Stimulated activated naive CD4-positive, alpha-beta T cell treated with Interleukin-2 at 50 U/mL for 16 hours (primary cell): ENCODE measurements at places on chromosomes 2 and 18.

DNA sequence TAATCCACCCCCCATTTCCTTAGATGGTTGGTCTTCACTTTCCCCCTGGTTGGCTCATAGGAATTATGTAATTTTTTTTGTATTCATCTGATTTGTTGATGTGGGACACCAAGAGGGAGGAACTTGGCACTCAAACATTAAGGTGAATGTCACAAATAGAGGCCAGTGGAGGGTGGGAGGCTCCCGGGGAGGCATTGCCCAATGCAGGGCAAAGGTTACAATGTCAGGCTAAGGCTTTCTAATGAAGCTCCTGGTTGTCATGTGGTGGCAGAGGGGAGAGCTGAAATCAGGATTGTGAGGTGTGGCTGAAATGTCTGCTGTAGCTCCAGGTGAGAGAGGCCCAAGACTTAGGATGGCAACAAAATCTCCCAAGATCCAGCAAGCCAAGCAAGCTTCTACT, 42.7 kb downstream of the MPHOSPH10 start:
- DNase-seq: no peak

GRCh38 chr2:234095301-234095700, 44.8 kb downstream of the SPP2 start:
- no peak for DNase-seq

- DNase-seq: no peak
These were observed 78.0 kb upstream of the GAREM1 start for GRCh38 chr18:32548688-32549087.

DNA sequence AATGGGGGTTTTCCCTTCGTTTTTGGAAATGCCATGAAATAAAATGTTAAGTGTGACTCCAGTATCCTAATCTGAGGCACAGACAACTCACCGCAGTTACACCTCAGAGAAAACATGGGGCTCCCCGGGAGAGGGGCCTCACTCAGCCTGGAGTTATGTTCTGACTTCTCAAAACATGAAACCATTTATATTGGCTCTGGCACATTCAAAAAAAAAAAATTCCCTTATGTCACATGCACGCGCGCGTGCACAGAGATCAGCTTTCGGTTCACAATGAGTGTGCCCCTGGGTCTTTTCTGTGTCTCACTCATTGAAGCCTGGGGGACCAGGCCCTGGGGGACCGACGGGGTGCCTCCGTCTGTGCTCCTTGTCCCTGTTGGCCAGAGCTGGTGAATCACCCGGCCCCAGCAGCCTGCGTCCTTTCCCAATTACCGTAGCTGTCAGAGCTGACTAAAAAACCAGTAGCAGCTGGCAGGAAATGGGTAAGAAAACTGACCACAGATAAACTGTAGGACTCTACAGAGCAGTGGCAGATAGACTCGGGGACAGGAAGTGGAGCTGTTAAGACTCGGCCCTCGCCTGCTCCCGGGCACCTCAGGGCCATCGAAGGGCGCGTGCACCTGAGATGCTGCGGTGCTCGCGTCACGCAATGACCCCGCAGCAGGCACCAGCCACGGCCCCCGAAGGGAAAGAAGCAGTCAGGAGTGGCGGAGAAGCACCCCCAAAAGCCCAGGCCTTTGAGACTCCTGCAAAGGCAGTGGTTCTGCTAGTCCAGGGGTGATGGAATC, 138.3 kb upstream of the ID2 start:
- DNase-seq: peak; percentile 86

GRCh38 chr2:197137231-197137630, 173.3 kb downstream of the ANKRD44 start:
- DNase-seq: no peak

DNA sequence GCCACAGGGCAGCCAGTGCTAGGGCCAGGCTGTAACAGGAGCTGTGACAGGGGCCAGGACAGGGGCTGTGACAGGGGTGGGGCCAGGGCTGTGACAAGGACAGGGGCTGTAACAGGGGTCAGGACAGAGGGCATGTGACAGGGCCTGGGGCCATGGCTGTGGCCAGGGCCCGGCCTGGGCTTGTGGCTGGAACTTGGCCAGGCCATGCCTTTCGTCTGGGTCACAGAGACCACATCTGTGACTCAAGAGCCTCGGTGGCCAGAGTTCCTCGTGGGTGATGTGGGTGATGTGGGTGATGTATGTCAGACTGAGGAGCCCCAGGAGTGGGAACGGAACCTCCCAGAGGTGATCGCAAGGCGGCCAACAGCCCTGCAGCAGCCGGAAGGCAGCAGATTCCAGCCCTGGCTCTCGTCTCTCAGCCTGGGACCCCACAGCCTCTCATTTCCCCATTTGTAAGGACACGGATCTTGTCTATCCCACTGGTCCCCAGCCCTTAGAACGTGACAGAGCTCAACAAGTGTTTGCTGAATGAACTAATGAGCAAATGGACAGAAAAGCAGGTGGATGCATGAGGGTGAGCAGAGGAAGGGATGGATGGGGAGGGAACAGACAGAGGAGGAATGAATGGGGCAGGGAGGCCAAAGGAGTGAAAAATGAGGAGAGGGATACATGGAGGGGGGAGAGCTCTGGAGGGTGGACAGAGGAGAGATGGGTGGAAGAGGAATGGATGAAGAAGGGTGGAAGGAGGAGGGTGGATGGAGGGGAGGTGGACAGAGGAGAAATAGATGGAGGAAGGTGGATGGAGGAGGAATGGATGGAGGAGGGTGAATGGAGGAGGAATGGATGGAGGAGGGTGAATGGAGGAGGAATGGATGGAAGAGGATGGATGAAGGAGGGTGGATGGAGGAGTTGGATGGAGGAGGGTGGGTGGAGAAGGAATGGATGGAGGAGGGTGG, 17.3 kb downstream of the ESPNL start:
- DNase-seq: no peak

DNA sequence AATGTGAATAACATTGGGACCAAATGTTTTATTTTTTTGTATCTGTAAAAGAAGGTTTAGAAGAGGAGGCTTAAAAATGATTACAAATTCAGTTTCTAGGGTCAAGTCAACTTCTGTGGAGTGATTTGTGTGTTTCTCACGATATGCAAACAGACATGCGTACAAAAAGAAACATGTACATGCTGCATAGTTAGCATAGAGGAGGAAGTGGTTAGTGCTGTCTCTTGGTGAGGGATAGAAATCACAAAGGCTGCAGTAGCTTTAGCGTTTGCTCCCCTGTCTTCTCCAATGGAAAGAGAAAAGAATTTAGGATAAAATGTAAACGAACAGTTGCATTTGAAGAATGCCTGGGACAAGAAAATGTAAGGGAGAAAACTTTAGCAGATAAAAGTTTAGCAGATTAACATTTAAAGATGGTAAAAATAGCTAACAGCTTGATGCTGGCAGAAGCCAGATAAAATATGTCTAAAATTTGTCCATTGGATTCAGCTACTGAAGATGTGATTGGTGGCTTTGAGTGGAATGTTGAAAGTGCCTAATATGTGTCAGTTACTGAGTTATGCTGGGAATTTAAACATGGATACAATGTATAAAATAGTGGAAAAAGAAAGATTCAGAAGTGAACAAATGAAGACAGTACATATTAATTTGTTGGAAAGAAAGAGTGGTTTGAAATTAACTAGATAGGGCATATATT, 44.9 kb downstream of the MALT1 start:
- DNase-seq: no peak

DNA sequence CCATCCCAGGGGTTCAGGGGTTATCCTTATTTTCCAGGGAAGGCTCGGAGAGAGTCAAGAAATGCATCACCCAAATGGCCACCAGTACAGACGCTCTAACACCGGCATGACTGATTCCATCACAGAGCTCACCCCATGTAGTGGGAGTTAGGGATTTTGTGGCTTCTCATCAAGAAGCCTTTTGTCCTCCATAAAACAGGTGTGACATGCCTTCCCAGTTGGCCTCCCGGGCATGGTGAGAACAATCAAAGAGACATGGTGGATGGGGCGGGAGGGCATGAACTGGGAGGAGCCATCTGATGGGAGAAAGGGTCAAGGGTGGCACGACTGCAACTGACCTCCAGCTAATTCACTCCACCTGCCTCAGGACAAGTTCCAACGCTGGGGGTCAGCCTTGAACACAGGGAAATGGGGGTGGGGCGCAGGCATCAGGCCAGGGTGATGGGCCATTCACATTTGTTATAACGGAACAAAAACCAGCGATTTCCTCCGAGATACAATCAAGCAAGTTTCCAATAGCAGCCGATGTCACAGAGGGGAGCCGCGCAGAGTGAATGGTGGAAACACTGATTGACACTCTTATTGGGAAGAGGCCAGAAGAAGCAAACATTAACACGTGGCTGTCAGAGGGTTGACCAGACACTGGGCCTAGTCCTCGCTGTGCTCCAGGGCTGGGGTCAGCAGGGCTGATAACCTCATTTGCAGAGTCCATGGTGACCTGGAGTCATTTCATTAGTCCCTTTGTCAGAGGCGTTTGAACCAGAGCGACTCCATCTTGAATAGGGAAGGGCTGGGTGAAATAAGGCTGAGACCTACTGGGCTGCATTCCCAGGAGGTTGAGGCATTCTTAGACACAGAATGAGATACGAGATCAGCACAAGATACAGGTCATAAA, 80.5 kb upstream of the HPCAL1 start:
- DNase-seq: no peak

GRCh38 chr2:140994856-140995255, 1136.0 kb downstream of the LRP1B start:
- no peak for DNase-seq

DNA sequence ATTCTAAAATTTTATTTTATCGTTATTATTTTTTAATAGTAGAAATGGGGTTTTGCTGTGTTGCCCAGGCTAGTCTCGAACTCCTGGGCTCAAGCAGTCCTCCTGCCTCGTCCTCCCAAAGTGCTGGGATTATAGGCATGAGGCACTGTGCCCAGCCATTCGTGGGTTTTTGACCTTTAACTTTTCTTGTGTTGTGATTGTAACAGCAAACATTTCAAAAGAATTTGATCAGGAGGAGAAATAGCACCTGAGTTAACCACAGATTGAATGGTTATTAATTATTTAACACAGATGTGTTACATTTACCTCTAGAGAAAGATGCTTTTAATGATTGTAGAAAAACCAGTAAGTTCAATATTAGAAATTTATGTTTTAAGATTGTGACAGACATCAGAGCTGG, 132.0 kb downstream of the HAUS1 start:
- no peak for DNase-seq

- no peak for DNase-seq
These were observed 67.5 kb upstream of the DTNB start for GRCh38 chr2:25740810-25741381.

GRCh38 chr2:72940786-72941185, 23.5 kb downstream of the EMX1 start:
- no peak for DNase-seq

- no peak for DNase-seq
These were observed 747.5 kb upstream of the RAB6C start for GRCh38 chr2:129231924-129232323.

- DNase-seq: no peak
These were observed 20.5 kb upstream of the RNF149 start for GRCh38 chr2:101329026-101329425.

DNA sequence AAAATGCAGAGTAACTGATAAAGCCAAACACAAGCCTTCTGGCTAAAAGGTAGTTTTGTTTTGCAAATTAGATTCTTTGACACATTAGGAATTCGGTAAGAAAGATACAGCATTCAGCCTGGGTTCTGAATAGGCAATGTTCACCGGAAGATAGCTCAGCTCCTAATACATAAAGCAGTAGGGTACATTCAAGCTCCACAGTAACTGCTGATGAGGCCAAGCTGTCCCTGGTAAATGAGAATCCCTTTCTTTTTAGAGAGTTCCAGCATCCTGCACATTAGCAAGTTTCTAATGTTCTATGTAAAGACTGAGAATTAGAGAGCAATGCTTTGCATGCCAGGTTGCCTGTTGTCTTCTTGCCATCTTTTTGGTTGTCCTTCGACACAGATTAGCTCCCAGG, 316.3 kb upstream of the SLC14A2 start:
- no peak for DNase-seq

- DNase-seq: no peak
These were observed 86.5 kb upstream of the SLC14A2 start for GRCh38 chr18:45528712-45529336.
